BE2C (cell line): ENCODE measurements at places on chromosomes 2 and 18.
A peak's percentile ranks its signal among the peaks of the same experiment; 100 is the strongest.

- no peak for DNase-seq
Observed at GRCh38 chr18:62717169-62717924, 2.0 kb downstream of the PHLPP1 start.

GRCh38 chr2:5942204-5942603 is 250.0 kb downstream of the SOX11 start:
- no peak for DNase-seq

- peak; percentile 15 for DNase-seq
Observed at GRCh38 chr18:56748698-56749268, 97.6 kb downstream of the WDR7 start.

- DNase-seq, result no peak
Observed at GRCh38 chr2:179560257-179560735, 295.7 kb upstream of the SESTD1 start.

DNA sequence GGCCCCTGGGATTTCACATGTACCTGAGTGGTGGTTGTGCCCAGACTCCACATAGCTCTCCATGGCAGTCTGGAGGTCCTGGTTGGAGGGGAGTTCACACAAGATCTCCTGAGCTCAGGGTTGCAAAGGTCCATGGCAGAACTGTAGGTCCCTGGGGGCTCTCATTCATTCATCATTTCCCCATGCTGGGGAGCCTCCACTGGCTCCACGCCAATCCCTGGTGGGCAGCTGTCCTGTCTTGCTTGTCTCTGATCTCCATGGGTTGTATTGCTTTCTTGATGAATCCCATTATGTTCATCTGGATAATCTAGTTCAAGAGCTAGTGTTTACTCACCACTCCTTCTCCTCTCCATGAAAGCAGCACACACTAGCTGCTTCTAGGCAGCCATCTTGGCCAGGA is 42.4 kb downstream of the ZSWIM2 start:
- peak; percentile 40 for DNase-seq

- no peak for DNase-seq
Observed at GRCh38 chr18:60534538-60534937, 162.0 kb upstream of the MC4R start.

- DNase-seq, result no peak
Observed at GRCh38 chr2:168371273-168372019, 84.6 kb upstream of the CERS6 start.

GRCh38 chr18:63128237-63128974 is 191.2 kb downstream of the BCL2 start:
- no peak for DNase-seq

- no peak for DNase-seq
Observed at GRCh38 chr2:34836361-34836760, 1237.3 kb upstream of the FAM98A start.

GRCh38 chr18:80034852-80035406 is 695 bp downstream of the RBFA start:
- DNase-seq, result no peak

DNA sequence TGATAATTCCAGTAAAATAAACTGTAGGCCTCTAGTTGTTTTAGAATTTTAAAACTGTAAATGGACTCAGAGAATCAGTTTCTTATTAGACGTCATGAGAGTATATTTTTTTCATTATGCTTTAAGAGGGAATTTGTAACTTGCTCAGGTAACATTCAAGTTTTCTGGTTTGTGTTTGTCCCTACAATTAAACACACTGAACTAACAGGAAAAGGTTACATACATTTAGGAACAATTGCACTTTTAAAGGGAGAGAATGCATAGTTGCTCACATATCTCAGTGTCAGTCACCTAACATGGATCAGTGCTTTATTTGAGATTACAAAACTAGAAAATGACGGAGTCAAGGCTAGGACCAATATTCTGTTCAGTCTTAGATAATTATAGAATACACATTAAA is 3.1 kb downstream of the COL3A1 start:
- no peak for DNase-seq

- DNase-seq, result no peak
Observed at GRCh38 chr18:7879717-7880116, 312.6 kb downstream of the PTPRM start.

DNA sequence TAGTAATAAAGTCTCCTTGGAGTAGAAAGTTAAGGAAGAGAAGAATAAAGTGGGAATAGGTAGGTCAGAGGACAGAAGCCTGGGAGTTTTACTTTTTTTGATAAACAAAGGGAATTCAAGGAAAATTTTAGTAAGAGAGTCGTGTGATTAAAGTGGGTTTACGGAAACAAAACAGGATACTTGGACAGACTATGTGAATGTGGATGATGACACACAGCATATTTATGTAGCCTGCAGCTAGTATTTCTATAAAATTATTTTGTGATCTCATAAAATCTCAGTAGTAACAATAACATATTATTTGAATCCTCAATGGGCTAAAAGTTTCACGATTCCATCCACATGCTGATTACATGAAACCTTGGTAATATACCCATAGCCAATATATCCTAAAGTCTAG is 450.7 kb upstream of the PIK3C3 start:
- no peak for DNase-seq

GRCh38 chr18:59067873-59068272 is 71.8 kb upstream of the SEC11C start:
- DNase-seq, result peak; percentile 8

GRCh38 chr2:72781480-72781879 is 44.4 kb downstream of the EXOC6B start:
- no peak for DNase-seq

DNA sequence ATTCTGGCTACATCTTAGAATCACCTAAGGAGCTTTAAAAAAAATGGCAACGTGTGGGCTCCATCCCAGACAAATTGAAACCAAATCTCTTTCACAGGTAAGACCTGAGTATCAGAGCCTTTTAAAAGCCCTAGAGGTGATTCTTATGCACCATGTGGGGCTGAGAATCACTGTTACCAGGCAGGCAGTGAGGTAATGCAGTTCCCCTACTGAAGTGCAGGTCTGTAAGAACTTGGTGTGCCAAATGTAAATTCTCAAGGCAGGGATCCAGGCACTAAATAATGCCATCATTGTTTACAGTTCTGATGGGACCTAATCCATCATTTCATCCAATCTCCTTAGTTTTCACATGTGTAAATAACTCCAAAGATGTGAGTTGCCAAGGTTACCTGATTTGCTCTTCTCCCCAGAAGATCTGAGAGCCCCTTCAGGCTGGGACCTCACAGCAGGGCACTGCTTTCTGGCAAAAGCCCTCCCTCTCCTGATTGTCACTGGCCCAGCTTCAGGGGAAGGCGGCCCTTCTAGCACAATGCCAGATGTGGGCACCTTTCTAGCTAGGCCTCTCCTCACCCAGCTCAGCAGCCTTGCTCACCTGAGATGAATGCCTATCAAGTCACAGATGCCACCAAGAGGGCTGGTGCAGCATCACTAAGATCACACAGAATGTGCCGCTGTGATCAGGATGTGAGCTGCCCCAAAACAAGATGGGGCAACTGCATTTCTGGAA is 73.6 kb upstream of the RGPD5 start:
- DNase-seq, result no peak

DNA sequence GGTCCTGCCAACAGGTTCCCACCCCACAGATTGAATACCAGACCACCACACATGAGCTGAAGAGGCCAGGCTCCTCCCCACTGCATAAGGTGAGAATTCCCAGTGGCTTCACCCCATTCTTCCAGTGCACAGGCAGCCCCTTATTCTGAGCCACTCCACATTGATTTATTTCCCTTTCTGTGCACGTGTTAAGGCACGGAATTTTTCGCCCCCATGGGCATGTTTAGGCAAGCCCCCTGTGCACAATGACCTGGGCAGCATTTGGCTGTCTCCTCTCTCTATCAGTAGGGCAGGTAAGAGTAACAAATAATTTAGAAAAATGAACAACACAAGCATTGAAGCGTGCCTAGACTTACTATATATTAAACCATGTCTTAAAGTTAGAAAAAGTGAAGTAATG is 15.2 kb upstream of the CHAC2 start:
- no peak for DNase-seq

GRCh38 chr2:159130302-159130701 is 156.2 kb downstream of the WDSUB1 start:
- no peak for DNase-seq

DNA sequence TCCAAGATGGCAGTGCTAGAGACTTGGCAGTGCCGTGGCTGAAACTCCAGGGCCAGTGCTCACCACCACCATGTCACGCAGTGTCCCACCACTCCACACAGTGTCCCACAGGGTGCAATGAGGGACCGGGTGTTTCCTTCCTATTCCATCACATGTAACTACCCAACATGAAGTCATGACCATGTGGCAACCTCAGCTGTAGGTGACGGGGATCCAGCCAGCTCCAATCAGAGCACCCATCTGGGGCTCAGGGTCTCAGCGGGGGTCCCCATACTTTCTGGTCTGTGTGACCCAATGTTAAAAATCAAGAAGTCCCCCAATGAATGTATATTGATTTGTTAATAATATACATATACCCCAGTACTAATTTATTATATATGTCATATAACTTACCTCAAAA is 52.1 kb downstream of the PTGR3 start:
- DNase-seq, result no peak

DNA sequence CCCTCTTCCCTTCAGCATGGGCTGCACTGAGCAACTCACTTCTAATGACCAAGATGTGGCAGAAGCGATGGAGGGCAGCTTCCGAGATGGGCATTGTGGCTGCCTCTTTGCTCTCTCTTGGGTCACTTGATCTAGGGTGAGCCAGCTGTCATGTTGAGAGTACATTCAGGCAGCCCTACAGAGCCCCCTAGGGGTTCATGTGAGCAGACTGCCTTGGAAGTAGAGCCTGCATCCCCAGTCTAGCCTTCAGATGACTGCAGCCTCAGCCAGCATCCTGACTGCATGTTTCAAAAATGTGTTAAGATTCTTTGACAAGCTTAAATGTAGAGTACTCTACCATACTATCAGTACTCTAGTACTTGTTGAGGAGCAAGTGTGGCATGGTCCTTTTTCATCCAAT is 143.9 kb downstream of the NCK2 start:
- DNase-seq, result no peak

DNA sequence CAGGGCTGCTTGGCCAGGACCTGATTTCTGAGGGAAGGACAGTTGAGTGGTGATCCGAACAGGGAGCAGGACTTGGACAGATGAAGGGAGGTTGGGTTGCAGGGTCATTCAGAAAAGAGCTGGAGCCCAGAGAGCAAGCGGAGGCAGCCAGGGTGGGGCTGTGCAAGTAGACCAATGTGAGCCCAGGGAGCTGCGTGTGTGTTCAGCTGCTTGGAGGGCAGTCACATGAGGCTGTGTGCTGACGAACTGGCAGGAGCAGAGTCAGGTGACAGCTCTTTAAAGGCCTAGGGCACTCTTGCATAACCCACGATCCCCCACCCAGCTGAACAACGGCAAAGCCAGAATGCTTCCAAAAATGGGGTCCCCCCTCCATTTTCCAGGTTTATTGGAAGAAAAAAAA is 4.6 kb upstream of the MLPH start:
- DNase-seq, result peak; percentile 58

DNA sequence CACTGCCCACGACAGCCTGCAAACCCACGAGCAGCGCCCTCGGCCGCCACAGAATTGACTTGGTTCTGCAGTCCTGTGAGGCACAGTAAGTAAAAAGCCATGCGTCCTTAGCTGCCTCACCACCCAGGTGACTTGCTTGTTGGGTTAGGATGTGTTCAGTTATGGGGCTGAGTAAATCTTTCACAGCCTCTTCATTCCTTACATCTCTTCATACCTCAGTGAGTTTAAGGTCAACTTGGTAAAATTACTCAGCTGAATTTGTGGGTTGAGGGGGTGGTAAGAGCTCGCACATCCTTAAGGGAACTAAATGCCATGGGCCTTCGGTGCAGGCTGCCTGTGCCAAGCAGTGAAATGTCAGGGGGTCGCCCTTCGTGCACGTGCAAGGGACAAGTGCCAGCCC is 165.2 kb upstream of the ALKAL2 start:
- DNase-seq, result no peak

GRCh38 chr2:109266998-109267854 is 138.2 kb downstream of the SH3RF3 start:
- no peak for DNase-seq

GRCh38 chr2:41871080-41871479 is 176.7 kb upstream of the PKDCC start:
- no peak for DNase-seq

GRCh38 chr2:231911381-231911780 is 14.8 kb downstream of the NPPC start:
- no peak for DNase-seq

GRCh38 chr2:149070681-149071320 is 32.3 kb downstream of the LYPD6B start:
- DNase-seq, result no peak

DNA sequence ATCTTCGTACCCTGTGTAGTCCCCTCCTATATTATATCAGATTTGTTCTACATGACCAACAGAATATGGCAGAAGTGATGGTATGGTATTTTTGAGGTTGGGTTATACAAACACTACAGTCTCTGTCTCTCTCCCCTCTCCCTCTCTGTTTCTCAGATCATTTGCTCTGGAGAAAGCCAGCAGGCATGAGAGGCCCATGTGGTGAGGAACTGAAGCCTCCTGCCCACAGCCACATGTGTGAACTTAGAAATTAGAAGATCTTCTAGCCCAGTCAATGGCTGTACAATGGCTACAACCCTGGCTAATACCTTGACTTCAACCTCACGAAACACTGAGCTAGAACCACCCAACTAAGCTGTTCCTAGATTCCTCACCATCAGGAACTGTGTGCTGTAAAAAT is 250.6 kb downstream of the SMAD2 start:
- no peak for DNase-seq

GRCh38 chr2:219396863-219397457 is 9.2 kb upstream of the DNPEP start:
- DNase-seq, result no peak

- DNase-seq, result no peak
Observed at GRCh38 chr2:219632760-219633105, 5.3 kb downstream of the SLC4A3 start.

DNA sequence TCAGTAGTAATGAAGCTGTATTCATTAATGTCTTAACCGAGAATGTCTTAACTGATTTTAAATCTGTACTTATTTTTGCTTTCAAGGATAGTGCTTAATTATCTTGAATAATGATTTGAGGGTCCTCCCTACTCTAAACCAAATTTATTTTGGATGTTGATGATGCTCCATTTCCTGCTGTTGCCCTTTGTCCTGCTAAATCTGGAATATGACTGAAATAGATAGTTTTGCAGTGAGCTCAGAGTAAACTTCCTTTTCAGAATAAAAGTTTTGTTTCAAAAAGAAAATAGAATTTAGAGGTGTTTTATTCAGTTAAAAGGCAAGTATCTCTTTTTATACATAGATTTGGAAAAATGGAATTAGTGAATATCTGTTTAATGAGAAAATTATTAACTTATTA is 8.1 kb downstream of the NBEAL1 start:
- DNase-seq, result no peak

DNA sequence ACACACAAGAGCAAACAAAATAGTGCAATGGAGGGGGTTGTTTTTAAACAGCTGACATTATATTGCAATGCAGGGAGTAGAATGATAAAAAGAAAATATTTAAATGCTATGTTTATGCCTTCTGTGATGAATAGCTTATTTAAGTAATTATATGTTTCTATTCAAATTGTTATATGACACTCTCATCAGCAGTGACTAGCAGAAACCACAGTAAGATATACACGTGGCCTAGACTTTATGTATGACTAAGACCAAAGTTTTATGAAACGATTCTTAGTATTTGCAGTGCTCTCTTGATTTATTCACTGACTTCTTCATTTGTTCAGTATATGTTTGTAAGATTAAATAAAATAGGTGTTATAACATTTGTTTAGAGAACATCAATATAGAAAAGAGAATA is 26.1 kb upstream of the C1D start:
- no peak for DNase-seq
